AML-193 (cell line): ENCODE measurements at places on chromosomes 3 and 15.

- DNase-seq: no peak
These were observed 265.2 kb downstream of the SHOX2 start for GRCh38 chr3:157841029-157841428.

DNA sequence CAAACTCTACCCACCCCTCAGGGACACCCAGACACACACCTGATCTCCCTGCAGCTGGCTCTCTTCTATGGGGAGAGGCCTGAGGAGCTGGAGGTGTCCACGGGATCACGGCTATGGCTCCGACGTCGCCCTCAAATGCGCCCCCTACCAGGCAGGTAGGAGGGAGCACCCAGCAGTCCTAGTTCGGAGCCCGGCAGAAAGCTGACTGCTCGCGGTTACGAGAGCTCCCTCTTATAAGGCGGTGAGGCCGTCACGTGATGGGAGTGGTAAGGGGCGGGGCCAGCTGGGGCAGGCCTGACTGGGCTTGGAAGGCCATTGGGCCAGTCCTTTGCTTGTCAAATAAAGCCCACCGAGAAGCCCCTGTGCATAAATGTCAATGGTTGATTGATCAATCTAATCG lies at the start of gene PRR20G:
PRR20G (minus strand) TSS at position 207 of the 400 bp plus-strand sequence. CDS start 681 bp downstream, outside the sequence.
- no peak for DNase-seq

GRCh38 chr15:52050416-52050815 lies 31.4 kb downstream of the MAPK6 start:
- DNase-seq: no peak

DNA sequence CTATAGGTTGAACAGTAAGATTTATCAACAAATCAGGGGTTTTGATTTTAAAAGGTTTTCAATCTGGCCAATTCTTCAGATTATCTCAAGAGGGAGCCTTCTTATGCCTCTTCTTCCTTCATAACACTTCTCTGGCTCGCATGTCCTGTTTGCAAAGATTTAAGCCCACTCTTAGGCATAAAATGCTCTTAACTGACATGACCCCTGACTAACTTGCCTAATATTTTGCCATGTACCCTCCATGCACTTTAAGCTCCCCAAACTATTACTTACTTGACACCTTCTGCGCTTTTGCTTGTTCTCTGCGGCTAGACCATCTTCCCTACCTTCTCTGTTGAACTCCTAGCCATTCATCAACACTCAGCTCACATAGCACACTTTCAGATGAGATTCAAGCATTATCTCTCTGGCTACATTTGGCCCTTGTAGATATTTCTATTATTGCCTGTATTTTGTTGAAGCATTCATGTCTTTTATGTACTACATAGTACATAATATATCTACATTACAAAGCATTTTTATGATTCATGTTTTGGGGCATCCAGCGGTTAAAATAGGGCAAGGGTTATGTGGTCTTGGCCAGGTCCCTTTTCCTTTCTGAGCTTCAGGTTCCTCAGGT lies 1.0 kb upstream of the ARIH1 start:
- DNase-seq: no peak

DNA sequence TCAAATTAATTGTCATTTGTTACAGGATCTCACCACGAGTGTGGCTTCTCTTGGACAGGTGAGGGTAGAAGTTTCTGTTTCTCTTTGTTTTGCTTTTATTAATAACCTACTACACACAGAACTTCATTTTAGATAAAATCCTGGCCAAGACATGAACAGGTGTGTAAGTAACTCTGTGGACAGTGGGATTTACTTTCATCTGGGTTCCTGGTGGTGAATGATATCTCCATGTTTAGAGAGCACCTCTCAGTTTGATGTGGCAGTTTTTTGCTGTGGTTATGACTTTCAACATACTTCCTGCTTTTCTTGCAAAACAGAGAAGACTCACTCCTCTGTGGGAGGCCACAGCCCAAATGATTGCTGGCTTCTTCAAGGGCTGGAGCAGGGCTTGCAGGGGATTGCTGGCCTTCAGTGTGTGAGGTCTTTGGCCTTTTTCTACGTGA lies 71.1 kb upstream of the XCR1 start:
- peak; percentile 98 for DNase-seq

DNA sequence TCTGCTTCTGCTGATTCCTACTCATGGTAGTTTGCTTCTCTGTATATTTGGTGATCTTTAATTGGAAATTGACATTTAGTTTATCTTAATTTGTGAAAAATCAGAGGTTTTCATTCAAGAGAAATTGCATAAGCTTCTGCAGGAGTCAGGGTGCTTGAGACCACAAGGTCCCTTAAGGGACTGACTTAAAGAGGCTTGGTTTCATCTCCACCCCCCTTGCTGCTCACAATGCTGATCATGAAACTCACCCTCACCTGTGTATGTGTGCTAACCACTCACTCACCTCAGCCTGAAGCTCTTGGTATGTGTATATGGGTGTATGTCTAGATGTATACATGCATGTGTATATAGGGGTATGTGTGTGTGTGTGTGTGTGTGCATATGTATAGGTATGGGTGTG lies 11.4 kb downstream of the PGPEP1L start:
- DNase-seq: no peak

- no peak for DNase-seq
These were observed 36.3 kb downstream of the PAK2 start for GRCh38 chr3:196775938-196776337.

GRCh38 chr15:38084289-38084688 lies 149.8 kb downstream of the TMCO5A start:
- peak; percentile 2 for DNase-seq

- DNase-seq: peak; percentile 10
These were observed 122.3 kb upstream of the GPR149 start for GRCh38 chr3:154552338-154552737.

DNA sequence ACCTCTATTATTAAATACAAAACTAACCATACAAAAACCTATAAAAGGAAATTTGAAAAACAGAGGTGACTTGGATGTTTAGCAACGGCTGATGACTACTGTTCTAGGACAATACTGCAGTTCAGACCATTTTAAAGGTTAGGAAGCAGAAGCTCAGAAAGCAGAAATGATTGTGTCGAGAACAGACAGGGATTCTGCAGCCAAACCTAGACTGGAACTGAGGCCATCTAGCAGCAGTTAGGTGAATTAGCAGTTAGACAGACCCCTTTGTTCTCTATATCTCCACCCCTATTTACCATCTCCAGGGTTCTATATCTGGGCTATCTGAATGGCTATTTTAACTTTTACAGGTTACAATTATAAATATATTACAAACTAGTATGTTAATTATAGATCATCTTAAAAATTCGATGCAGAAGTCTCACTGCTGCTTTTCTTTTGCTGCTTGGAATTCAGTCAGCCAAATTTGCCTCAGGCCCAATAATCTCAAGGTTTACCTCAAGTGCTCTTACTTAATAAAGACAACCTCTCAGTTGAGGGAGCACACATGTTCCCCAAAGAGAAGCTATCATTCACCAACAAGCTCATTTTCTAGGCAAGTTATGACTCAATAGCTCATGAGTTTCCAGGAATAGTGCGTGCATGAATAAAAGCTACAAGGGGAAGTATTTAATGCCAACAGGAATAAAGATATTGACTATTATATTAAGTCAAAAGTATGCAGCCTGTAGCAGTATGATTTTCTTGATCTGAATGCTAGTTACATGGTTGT lies 9.3 kb upstream of the IL1RAP start:
- peak; percentile 79 for DNase-seq

- DNase-seq: no peak
These were observed 515.3 kb upstream of the CFAP20DC start for GRCh38 chr3:59565125-59565524.

GRCh38 chr3:71033681-71034220 lies 549.8 kb downstream of the FOXP1 start:
- DNase-seq: no peak

DNA sequence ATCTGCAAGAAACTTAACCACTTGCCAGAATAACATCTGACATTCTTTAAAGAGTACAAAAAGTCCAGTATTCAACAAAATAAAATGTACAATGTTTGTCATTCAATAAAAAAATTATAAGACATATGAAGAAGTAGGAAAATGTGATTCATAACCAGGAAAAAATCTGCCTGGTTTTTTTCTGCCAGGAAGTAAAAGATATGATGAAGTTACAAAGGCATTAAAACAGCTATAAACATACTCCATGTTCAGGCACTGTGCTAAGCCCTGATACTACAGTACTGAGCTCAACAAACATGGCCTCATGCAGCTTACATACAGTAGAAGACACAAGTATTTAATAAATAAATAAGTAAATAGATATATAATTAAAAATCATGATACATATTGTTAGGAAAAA lies 178.4 kb upstream of the STT3B start:
- DNase-seq: no peak

DNA sequence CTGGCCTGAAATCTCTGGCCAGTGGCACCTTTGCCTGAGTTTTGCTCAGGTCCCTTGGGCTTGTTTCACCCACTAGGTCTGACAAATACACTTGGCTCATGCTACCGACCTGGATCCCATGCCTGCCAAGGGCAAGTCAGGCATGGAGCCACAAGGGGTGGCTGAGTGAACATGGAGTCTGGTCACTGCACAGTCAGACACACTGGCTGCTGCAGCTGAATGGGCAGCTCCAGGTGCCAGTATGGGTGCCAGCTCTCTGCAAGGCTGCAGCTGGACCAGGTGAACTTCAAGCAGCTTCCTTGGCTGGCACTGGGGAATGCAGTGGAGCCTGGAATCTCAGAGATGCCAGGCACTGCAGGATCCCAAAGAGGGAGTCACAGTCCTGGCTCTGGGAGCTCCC lies 170.3 kb downstream of the NECTIN3 start:
- no peak for DNase-seq

GRCh38 chr3:178498871-178499270 lies 37.4 kb upstream of the KCNMB2 start:
- DNase-seq: no peak

GRCh38 chr15:38878926-38879325 lies 314.3 kb upstream of the RASGRP1 start:
- DNase-seq: no peak

DNA sequence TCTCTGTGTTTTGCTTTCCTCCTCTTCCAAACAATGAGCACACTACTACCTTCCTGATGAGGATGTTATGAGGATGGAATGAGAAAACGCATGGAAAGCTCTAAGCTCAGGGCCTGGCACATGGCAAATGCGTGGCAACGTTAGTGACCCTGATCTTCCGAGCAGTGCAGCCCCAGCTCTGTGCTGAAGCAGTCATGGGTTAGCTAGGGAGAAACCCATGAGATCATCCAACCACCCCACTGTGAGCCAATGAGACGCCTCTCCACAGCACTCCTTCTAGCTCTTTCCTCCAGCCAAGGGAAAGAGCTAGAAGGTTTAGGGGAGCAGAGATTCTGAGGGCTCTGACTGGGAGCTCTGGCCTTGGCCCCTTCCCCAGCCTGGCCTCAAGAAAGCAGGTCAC lies 4.5 kb downstream of the CPN2 start:
- DNase-seq: no peak

DNA sequence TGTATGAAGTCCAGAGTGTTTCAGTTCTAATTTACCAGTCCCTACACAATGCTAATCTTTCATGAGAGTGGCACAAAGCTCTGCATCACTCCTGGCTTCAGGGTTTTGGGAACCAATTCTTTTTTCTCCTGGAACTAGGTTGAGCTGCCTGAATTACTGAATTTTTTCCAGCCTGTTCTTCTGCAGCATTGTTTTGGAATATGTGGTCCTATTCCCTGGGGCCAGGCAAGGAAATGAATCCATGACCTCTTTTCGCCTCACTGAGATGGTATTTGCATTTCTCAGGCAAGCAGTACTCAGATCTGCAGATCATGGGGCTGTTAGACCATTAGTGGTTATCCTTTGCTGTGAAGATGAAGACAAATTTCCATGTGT lies 25.6 kb upstream of the GPR171 start:
- DNase-seq: no peak

DNA sequence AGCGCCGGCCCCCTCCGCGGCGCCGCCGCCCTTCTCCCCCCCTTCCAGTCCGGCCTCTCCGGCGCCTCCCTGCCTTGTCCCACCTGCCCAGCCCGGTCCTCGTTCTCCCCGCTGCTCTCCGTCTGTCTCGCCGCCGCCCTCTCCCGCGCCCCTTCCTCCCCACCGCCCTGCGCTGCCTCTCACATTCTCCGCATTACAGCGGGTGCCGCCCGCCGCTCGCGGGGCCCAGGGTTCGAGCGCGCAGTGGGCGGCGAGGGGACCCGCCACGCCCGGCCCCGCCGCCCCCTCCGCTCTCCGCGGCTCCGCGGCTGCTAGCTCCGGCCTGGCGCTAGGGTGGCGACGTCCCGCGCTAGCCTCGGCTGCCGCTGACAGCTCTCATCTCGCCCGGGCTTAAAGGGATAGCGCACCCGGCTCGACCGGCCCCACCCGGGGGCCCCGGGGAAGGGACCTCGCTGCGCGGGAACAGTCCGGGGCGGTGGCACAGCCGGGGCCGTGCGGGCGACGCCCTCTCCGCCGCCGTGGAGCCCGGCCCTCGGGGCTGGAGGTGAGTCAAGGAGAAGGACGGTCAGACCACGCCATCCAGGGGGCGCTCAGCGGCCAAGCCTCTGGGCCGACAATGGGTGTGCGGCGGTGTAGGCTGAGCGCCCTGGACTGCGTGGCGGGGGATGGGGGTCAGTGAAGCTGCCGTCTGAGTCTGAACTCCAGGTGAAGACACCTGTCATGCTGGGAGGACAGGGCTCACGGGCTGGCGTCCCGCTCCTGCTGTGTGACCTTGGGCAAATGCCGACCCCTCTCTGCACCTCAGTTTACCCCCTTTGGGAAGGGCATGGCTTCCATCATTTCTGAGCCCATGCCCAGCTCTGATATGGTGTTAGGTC lies 187.4 kb upstream of the LINGO1 start:
- no peak for DNase-seq

DNA sequence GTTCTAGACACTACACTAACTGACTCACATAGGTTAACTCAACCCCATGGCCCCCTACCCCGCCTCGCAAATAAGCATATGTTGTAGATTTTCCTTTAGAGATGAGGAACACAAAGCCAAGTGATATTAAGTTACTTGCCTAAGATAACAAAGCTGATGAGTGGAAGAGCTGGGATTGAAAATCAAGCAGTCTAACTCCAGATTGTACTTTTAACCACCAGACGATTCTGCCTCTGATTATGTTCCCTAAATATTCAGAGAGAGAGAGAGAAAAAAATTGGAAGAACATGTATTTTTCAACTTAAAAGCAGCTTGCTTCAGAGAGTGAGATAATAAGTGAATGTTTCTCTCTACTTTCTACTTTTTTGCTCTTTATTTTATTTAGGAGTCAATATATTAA lies 66.9 kb upstream of the THBS1 start:
- DNase-seq: no peak

DNA sequence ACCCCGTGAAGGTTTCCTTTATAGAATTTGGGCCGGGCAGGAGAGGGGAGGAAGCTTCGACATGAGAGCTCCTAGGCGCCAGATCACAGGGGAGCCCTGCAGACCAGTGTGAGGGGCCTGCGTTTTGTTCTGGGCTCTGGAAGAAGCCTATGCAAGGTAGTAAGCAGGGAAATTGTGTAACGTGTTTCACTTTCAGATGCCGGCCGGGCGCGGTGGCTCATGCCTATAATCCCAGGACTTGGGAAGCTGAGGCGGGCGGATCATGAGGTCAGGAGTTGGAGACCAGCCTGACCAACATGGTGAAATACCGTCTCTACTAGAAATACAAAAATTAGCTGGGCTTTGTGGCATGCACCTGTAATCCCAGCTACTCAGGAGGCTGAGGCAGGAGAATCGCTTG lies 65.2 kb downstream of the GABRG3 start:
- DNase-seq: no peak

- DNase-seq: no peak
These were observed 14.2 kb downstream of the ARHGAP31 start for GRCh38 chr3:119308355-119308754.
